Gastrocnemius medialis (tissue), 4 donors: ENCODE measurements at places on chromosomes 3 and 15. TPM values are rescaled to one million over a fixed set of nuclear protein-coding genes. Genes with fewer than 3 reads are reported as not detected.

GRCh38 chr15:35624881-35625280, 78.9 kb upstream of the DPH6 start:
- H3K27me3 ChIP-seq: no peaks in the 10 kb centered on the region
- H3K27ac ChIP-seq: no peak overlapping the region
- peak; percentile 7 for DNase-seq
- no peak overlapping the region for H3K4me3 ChIP-seq

GRCh38 chr3:47661121-47661752, 82.6 kb upstream of the CSPG5 start:
- no peak overlapping the region for H3K4me3 ChIP-seq
- H3K4me1 ChIP-seq: peaks cover 11% of the 10 kb centered on the region
- peak; percentile 80 for DNase-seq
- H3K36me3 ChIP-seq: peaks cover 26% of the 10 kb centered on the region
- H3K27me3 ChIP-seq: no peaks in the 10 kb centered on the region
- H3K27ac ChIP-seq: peak overlapping the region; percentile 60

DNA sequence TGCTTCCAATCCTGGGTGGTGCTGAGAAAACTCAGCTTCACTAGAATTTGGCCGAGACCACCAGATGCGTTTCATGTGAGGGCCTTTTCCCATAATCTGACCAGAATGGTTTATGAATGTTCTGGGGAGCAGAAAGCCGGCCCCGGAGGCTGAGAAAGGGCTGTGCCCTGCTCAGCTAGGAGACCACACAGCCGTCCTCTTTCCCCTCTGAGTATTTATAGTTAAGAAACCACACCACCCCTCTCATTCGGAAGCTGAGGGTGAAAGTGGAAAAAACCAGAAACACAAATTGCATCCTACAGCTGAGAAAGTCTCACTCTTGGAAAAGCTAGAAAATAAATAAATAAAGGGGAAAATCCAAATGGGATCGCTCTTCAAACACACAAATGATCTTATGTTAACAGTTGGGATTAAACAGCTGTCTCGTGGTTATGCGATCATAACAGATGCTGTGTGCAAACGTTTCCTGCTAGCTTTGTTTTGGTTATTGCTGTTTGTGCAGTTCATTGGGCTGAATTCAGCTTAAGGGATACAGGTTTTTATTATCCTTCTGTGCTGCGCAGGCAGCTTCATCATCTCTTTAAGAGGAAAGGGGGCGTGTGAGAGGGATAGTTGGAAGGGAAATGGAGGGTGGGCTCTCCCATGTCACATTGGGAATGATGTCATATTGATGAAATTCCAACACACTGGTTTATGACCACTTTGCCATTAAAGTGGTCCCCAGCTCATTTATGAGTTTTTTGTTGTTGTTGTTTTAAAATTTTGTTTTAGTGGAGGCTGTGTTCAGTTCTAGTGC, 1026.2 kb upstream of the NR2F2 start:
- peaks cover 3% of the 10 kb centered on the region for H3K4me1 ChIP-seq
- no peak for DNase-seq
- H3K27ac ChIP-seq: peak overlapping the region; percentile 74

Gene ITPKA
- total RNA-seq: 0.75 TPM

DNA sequence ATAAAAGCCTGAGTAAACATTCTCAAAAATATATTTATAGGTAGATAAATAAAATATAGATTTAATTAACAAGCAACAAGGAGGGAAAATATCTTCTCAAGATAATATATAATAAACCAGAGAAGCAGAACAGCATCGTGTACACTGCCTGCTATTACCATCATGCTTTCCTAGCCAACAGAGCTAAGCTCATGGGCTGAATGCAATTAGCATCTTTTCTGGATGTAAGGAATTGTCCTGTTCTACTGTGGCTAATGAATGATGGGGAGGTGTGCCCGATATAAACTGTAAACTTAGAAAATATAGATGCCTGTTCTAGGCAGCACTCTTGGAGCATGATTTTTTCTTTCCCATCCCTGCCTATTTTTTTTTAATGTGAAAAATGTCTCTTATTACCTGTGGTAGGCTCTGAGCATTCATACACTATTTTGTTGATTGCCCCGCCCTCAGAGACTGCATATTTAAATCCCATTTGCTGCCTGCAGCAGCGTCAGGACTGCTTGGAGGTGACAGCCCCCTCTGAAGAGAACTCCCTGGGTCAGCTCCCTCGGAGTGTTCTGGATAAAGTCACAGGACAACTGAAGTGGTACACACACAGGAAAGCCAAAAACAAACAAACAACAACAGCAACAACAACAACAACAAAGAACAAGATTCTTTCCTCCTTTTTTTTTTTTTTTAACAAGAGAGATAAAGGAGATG, 312.3 kb downstream of the SATB1 start:
- no peak overlapping the region for H3K27ac ChIP-seq
- H3K27me3 ChIP-seq: no peaks in the 10 kb centered on the region
- no peak overlapping the region for H3K4me3 ChIP-seq
- H3K36me3 ChIP-seq: no peaks in the 10 kb centered on the region
- H3K4me1 ChIP-seq: no peaks in the 10 kb centered on the region
- no peak for DNase-seq

GRCh38 chr15:89820666-89821611, 6.3 kb upstream of the ANPEP start:
- no peak overlapping the region for H3K27ac ChIP-seq
- no peaks in the 10 kb centered on the region for H3K4me1 ChIP-seq
- peaks cover 21% of the 10 kb centered on the region for H3K27me3 ChIP-seq
- no peaks in the 10 kb centered on the region for H3K36me3 ChIP-seq
- no peak overlapping the region for H3K4me3 ChIP-seq

DNA sequence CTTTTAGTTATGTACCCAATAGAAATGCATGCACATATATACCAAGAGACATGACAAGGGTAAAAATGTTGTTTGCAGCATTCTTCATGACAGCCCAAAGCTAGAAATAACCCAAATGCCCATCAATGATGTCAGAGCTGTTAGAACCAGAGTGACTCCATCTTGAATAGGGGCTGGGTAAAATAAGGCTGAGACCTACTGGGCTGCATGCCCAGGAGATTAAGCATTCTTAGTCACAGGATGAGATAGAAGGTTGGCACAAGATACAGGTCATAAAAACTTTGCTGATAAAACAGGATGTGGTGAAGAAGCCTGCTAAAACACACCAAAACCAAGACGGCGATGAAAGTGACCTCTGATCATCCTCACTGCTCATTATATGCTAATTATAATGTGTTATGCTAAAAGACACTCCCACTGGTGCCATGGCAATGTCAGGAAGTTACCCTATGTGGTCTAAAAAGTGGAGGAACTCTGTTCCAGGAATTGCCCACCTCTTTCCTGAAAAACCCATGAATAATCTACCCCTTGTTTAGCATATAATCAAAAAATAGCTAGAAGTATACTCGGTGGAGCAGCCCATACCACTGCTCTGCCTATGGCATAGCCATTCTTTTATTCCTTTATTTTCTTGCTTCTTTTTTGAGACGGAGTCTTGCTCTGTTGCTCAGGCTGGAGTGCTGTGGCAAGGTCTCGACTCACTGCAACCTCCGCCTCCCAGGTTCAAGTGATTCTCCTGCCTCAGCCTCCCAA, 32.9 kb downstream of the ZBTB11 start:
- no peak overlapping the region for H3K27ac ChIP-seq
- DNase-seq: no peak
- H3K4me3 ChIP-seq: no peak overlapping the region

DNA sequence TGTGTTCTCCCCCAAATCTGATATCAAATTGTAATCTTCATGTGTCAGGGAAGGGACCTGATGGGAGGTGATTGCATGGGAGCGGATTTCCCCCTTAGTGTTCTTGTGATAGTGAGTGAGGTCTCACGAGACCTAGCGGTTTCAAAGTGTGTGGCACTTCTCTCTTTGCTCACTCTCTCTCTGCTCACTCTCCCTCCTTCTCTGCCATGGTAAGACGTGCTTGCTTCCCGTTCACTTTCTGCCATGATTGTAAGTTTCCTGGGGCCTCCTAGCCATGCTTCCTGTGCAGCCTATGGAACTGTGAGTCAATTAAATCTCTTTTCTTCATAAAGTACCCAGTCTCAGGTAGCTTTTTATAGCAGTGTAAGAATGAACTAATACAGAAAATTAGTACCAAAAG, 30.6 kb upstream of the OR5H6 start:
- no peaks in the 10 kb centered on the region for H3K27me3 ChIP-seq
- no peaks in the 10 kb centered on the region for H3K36me3 ChIP-seq
- no peaks in the 10 kb centered on the region for H3K4me1 ChIP-seq
- no peak for DNase-seq
- H3K27ac ChIP-seq: no peak overlapping the region

- H3K4me3 ChIP-seq: no peak overlapping the region
- no peak for DNase-seq
- H3K36me3 ChIP-seq: peaks cover 35% of the 10 kb centered on the region
- peaks cover 29% of the 10 kb centered on the region for H3K4me1 ChIP-seq
- no peak overlapping the region for H3K27ac ChIP-seq
- H3K27me3 ChIP-seq: no peaks in the 10 kb centered on the region
Observed at GRCh38 chr15:43187544-43188155, 2.4 kb downstream of the CCNDBP1 start.

Gene RETNLB
- not detected for total RNA-seq

- no peak for DNase-seq
- no peaks in the 10 kb centered on the region for H3K27me3 ChIP-seq
Observed at GRCh38 chr3:155481089-155481488, 187.6 kb upstream of the STRIT1 start.

DNA sequence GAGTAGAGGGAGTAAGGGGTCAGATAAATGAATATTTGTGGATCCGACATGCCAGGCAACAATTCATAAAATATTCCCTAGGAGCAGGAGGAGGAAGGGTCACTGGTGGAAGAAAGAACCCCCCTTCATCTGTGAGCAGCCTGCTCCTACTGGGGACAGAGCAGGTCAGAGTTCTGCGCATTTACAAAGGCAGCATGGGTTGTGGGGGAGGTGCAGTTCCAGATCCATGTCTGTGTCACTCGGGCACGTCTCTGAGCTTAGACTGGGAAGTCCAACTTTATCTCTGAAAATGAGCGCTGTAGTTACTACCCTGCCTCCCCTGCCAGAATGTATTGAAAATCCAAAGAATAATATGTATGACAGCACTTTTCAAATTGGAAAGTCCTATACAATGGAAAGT, 115.2 kb downstream of the GABRG3 start:
- no peak overlapping the region for H3K4me3 ChIP-seq
- H3K27me3 ChIP-seq: no peaks in the 10 kb centered on the region
- no peaks in the 10 kb centered on the region for H3K36me3 ChIP-seq
- H3K4me1 ChIP-seq: no peaks in the 10 kb centered on the region
- H3K27ac ChIP-seq: no peak overlapping the region

Gene SKOR1
- 0.13 TPM for total RNA-seq
